NCI-H774 (cell line): ENCODE measurements at places on chromosomes 7 and 10.

- DNase-seq = no peak
Measured at GRCh38 chr7:919114-919442, 35.4 kb downstream of the ADAP1 start.

GRCh38 chr10:3323865-3324498 is 151.4 kb upstream of the PITRM1 start:
- no peak for DNase-seq

GRCh38 chr10:50362547-50363125 is 111.3 kb upstream of the ASAH2 start:
- no peak for DNase-seq

DNA sequence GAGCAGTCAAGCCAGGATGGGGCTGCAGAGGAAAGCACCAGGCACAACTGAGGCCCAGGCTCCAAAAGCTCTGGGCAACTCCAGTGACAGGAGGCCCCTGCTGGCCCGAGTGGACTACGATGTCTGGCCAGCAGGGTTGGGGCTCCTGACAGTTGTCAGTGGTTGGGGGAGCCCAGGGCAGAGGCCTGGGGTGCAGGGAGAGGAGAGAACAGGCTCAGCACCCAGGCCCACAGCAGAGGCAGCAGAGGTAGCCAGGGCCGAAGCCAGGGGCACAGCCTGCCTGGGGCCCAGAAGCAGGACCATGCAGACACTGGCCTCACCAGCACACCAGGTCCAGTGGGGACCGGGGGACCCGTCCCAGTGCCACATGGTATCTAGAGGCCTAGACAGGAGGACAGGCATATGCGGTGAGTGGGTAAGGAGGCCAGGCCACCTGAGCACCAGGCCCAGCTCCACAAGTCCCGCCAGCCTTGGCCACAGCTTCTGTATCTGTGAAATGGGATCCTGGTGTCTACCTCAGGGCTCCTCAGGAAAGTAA is 46.0 kb upstream of the LRRC18 start:
- DNase-seq = no peak

DNA sequence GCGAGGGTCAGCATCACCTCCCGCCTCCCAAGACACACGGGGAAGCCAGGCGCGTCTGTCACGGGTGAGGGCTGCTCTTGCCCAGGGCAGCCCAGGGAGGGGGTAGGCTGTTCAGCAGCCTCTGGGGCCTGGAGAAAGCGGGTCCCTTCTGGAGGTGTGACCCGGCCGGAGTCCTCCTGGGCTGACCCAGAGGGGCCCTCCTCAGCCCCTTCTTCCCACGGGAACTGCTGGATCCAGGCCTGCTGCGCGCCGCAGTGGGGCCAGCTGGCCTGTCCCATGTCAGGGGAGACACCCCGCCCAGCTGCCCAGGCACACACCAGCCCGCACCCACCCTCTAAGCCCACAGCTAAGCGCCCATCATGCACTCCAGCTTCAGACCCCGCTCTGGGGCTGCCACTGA is 41.8 kb downstream of the INSIG1 start:
- no peak for DNase-seq

DNA sequence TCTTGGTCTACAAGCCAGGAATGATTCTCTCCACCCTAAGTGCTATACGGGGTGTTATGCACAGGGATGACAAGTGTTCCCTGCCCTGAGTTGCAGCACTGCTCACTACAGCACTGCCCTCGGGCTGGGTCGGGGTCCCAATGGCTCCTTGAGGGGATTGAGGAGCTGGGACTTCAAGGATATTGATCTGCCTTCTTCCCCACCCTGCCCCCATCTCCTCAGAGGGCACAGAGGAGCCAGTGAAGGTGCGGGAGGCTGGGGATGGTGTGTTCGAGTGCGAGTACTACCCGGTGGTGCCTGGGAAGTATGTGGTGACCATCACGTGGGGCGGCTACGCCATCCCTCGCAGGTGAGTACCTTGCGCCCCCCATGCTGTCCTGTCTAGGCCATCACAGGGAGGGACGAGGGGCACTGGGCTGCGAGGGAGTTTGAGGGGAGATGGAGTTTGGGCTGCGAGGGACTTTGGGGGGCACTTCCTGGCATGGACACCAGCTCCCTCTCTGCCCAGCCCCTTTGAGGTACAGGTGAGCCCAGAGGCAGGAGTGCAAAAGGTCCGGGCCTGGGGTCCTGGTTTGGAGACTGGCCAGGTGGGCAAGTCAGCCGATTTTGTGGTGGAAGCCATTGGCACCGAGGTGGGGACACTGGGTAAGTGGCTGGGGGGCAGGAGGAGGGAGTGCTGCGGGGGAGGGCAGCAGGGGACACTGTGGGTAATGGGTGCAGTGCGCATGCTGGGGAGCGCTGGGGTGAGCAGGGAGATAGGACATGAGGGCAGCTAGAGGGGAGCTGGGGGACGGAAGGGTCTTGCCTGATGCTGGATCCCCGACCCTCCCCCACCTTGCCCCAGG is 10.3 kb downstream of the FLNC start:
- no peak for DNase-seq

GRCh38 chr10:133438711-133439273 is 14.4 kb upstream of the SPRN start:
- no peak for DNase-seq

DNA sequence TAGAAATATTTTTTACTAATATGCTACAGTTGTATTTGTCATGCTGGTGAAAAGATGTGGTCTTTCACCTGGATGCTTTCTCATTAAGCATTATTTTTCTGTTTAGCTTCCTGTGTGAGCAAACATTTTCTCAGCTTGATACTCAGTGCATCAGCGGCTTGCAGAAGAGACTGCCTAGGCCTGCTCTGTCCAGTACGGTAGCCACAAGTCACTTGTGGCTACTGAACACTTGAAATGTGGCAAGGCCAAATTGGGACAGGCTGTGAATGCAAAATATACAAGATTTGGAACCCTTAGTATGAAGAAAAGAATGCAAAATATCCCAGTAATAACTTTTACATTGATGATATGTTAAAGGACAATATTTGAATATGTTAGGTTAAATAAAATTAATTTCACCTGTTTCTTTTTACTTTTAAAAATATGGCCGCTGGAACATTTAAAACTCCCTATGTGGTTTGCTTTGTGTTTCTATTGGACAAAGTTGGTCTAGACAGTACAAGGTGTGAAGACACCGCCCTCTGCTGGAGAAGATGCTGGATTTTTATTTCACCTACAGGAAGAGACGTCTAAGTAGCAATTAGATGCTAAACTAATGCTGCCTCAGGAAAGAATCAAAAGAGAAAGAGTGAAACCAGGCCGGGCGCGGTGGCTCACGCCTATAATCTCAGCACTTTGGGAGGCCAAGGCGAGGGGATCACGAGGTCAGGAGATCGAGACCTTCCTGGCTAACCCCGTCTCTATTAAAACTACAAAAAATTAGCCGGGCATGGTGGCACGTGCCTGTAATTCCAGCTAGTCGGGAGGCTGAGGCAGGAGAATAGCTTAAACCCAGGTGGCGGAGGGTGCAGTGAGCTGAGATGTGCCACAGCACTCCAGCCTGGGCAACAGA is 5.3 kb downstream of the SRGN start:
- DNase-seq = peak; percentile 24

DNA sequence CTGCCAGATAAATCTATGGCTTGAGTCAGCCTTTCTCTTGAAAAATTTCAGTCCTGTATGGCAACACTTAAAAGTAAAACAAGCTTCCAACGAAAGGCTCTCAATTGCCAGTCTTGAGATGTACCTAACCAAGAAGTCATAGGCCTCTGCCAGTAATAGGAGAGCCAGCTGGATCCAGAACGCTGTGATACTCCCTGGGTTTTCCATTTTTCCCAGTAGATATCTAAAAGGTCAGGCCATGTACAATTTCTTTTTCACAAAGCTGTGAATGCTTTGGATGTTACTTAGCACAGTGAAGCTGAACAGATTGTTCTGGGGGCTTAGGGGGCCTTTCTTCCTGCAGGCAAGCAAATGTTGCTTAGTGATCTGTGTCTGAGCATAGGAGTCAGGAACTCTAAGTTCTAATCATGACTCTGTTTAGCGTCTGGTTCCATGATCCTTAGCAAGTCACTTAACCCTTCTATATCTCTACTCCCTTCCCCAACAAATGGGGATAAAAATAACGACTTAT is 86.5 kb downstream of the ARMH3 start:
- no peak for DNase-seq

DNA sequence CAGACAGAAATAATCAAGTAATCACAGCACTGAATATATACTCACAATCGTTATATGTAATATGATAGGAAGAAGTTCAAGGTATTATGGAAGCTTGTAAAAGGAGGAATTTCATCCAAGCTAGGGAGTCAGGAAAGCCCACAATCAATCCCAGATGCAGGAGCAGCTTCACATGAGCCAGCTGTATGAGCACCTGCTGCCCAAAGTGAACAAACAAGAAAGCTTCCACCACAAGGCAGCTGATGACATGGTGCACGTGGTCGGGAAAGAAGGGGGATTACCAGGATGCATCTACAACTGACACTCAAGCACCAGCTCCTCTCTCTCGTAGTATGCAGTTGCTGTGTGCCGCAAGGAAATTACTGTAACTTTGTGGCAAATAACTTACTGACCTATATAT is 225.2 kb downstream of the XPNPEP1 start:
- no peak for DNase-seq

DNA sequence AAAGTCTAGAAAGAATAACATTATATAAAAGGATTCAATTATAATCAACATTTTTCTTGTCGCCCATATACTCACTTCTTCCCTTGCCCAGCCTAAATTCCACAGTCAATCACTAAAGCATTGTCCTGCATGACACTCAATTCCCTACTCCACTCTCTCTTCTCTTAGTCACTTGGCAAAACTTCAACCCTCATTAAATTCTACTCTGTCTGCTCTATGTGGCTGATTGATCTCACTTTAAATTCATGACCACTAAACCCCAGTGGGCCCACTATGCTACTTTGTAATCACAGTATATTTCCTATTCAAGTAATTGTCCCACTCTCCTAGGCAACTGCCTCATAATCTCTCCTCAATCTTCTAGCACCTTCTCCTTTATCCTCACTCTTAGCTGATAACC is 54.1 kb downstream of the MTERF1 start:
- DNase-seq = no peak

- no peak for DNase-seq
Measured at GRCh38 chr7:93375603-93376002, 143.4 kb downstream of the VPS50 start.

GRCh38 chr7:112067200-112067599 is 139.0 kb downstream of the DOCK4 start:
- DNase-seq = no peak

GRCh38 chr10:19862811-19863515 is 46.7 kb downstream of the PLXDC2 start:
- DNase-seq = no peak

- DNase-seq = peak; percentile 66
Measured at GRCh38 chr10:3046210-3046779, 21.1 kb upstream of the PFKP start.

DNA sequence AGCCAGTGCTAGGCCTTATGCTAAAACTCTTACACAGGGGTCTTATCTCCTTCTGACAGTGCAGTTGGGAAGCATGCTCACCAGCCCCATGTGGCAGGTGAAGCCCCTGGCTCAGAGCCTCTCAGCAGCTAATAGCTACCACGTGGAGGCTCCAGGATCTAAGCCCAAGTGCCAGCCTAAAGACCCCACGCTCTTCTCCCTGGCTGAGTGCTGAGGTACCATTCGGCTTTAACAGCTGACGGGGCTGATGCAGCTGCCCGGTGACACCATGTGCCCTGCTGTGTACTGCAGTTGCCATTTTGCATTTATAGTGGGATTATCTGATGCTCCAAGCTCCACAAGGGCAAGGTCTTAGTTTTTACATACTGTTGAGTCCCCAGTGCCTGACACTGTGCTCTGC is 515.7 kb upstream of the GALNT17 start:
- DNase-seq = no peak

GRCh38 chr10:20195076-20195475 is 378.8 kb downstream of the PLXDC2 start:
- DNase-seq = no peak

DNA sequence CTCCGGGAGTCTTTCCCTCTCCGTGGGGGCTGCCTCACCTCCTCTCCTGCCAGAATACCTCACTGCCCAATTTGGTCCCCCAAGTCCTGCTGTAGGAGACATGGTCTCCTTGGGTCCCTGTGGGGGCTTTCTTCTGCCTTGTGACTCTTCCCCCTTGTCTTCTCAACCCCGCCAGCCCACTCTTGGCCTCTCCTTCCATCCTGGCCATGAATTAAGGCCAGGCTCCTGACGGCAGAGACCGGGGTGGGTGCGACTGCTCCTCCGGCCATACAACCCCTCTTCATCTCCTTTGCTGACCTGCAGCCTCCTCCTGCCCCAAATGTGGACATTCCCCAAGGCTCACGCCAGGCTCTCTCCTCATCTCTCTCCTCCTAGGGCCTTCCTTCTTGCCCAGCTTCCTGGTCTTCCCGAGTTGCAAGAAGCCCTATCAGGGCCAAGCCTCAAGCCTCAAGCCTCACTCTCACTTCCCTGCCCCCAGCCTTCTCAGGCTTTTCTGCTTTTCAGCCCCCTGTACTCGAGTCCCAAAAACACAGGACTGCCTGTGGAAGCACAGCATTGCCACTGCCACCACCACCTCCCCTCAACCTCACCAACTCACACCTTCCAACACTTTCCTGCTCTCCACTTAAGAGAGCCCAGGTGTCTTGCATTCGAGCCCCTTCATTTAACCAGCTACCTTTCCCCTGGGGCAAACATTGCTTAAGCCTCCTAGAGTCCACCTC is 1.3 kb downstream of the PNLIPRP2 start:
- DNase-seq = no peak

- no peak for DNase-seq
Measured at GRCh38 chr10:129161150-129161549, 305.9 kb upstream of the MGMT start.

DNA sequence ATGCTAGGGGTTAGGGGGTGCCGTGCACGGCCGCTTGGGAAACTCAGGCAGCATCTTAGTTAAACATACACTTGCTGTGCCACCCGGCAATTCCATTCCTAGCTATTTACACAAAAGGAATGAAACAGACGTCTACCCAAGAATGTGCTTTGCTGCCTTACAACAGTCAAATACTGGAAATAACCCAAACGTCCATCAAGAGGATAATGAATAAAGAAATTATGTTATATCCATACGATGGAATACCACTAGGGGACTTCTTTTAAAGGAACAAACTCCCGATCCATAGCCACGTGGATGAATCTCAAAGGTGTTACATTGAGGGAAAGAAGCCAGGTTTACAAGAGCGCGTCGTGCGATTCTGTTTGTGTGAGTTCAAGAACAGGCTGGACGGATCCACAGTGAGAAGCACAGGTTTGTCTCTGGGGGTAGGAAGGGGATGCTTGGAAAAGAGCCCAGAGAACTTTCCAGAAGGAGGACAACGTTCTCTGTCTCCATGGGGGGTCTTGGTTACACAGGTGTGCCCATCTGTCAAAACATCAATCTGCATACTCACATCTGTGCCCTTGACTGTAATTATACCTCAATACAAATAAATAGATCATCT is 41.8 kb downstream of the STK32C start:
- DNase-seq = peak; percentile 0

DNA sequence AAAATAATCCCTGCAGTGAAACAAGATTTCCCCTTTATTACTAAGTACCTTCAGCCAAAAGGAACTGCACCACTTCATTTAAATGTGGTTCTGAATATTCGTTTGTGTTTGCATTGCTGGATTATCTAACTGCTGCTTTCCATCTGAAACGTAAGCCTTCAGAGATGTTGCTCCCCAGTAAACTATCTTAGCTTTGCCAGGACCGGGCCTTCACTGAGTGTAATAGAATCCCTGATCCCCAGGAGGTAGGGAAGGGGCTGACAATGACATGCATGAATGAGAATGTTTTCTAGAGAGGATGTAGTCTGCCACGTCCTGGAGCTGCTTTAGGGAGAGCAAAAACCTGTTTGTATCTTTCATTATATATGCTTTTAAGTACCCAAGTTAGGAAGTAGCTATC is 19.5 kb upstream of the INSYN2A start:
- DNase-seq = no peak
